ENCODE measurements at places on chromosomes 5 and 9.
A peak's percentile ranks its signal among the peaks of the same experiment; 100 is the strongest.

- DNase-seq, result peak; percentile 26
These were observed 211.5 kb downstream of the SEC61B start for GRCh38 chr9:99433555-99433954.

DNA sequence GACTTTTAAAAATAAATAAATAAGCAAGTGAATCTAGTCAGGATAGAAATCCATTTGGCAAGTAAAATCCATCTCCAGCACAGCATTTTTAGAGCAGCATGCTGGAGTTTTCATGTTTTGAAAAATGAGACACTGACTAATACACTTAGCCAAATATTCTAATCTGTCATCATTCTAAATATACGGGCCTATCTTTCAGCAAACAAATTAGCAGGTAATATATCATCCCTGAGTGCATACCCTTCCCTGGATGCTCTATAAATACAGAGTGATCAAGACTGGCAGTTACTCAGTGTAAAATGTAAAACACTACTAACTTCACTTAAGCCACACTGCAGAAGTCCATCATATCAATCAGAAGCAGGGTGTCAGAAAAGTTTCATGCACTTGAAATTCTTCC lies 58.4 kb downstream of the MLLT3 start:
- DNase-seq, result no peak

DNA sequence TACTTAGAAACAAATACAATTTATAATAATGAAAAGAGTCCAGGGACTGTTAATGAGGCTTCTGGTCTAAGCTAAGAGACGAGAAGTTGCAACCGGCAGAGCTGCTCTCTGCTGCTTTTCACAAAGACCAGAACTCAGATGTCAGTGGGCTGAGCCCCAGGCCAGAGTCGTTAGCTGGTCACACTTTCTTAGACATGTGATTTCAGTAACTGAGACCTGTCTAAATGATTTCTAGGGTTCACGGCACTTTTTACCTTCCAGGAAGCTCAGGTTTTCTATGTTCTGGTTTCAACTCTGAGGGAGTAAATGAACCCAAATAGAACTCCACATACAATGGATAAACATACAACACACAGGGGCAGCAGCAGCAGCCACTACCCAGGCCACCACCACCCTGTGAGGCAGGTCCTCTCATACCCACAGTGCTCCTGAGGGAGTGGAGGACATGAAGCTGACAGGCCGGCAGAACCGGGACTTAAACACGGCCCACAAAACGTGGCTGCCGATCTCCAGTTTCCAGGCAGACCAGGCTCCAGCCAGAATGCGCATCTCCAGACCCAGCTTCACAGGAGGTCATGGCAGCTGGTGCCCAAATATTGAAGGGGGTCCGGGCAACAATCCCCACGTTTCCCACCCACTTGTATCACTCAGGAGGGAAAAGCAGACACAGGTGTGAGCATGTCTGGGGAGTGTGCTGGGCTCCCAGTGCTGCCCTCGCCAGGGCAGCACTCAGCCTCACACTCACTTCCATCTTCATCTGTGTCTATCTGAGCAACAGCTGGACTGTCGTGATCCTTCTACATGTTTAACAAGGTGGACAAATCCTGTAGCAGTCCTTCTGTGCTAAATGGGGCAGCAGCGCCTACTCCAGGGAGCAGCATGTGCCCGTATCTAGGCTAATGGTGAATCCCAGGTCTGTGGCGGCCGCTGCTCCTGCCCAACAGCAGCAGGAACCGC lies 38.8 kb downstream of the IARS1 start:
- no peak for DNase-seq

- no peak for DNase-seq
These were observed 39.6 kb upstream of the ANKRD34B start for GRCh38 chr5:80609692-80610091.

DNA sequence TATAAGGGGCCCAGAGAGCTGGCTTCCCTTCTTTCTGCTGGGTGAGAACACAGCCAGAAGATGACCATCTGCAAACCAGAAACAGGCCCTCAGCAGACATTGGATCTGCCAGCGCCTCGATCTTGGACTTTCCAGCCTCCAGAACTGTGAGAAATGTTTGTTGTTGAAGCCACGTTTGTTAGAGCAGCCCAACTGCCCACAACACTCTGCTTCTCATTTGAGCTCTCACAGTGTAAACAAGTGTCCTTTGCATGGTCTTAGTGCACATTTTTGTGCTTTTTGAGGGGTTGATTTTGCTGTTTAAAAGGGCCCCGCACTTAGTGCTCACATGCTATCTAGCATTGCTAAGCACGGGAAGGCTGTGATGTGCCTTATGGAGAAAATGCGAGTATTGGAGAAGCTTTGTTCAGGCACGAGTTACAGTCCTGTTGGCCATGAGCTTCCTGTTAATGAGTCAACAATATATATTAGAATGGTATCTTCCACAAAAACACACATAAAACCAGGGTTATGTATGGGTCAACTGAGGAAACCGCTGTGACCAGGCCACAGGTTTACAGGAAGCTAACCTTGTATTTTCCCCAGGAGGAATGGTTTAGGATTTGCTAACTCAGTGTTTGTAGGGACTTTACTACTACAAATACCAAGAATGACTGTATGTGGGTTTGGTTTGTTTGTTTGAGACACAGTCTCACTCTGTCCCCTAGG lies 11.9 kb downstream of the CMBL start:
- no peak for DNase-seq

DNA sequence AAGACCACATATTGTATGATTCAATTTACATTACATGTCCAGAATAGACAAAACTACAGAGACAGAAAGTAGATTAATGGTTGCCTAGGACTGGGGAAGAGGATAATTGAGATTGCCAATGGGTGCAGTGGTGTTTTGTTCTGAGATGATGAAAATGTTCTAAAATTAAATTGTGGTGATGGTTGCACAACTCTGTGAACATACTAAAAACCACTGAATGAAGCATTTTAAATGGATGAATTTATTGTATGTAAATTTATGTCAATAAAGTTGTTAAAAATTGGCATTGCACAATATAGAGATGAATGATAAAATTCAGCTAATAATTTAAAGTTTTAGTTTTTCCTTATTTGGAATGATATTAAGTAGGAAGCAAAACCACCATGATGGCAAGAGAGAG lies 109.5 kb upstream of the NR4A3 start:
- no peak for DNase-seq

DNA sequence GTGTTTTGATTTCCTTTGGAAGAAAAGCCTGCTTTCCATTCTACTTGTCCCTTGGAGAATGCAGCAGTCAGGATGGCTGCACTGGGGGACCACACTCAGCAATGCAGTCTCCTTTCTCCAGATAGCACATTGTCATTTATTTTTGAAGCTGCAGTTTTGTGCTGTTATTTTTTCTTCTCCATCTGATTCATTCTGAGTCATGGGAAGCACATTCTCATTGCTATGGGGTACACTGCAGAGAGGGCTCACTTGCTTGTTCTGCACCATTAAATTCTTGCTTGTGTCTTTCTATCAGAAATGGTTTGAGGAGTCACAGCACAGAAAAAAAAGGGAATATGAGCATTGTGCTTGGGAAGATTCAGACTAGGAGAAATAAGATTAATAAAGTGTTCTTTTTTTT lies 39.7 kb upstream of the POC5 start:
- no peak for DNase-seq

- DNase-seq, result no peak
These were observed 128.1 kb upstream of the NUDT12 start for GRCh38 chr5:103690676-103691075.

DNA sequence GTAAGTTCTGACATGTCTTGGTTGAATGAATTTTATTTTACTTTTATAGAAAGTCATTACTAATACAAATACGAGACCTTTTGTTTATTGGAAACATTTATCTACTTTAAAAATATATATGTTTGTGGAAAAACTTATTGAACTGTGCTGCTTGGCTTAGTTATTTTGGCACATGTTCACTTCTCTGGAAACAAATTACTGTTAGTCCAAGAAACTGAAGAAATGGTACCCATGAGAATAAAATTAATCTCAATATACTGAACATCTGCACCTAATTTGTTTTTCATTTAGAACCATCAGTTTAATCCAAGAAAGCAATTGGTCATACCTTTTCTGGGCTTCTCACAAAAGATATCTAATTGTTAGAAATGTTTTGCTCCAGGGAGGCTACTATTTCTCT lies 32.2 kb downstream of the INVS start:
- no peak for DNase-seq

GRCh38 chr5:41432481-41433253 lies 77.7 kb downstream of the PLCXD3 start:
- no peak for DNase-seq

- peak; percentile 35 for DNase-seq
These were observed 553 bp downstream of the MAP3K1 start for GRCh38 chr5:56815658-56816545.

- no peak for DNase-seq
These were observed 10.4 kb upstream of the PPARGC1B start for GRCh38 chr5:149719666-149720065.

- DNase-seq, result no peak
These were observed 535 bp downstream of the DOLPP1 start for GRCh38 chr9:129081388-129081904.

DNA sequence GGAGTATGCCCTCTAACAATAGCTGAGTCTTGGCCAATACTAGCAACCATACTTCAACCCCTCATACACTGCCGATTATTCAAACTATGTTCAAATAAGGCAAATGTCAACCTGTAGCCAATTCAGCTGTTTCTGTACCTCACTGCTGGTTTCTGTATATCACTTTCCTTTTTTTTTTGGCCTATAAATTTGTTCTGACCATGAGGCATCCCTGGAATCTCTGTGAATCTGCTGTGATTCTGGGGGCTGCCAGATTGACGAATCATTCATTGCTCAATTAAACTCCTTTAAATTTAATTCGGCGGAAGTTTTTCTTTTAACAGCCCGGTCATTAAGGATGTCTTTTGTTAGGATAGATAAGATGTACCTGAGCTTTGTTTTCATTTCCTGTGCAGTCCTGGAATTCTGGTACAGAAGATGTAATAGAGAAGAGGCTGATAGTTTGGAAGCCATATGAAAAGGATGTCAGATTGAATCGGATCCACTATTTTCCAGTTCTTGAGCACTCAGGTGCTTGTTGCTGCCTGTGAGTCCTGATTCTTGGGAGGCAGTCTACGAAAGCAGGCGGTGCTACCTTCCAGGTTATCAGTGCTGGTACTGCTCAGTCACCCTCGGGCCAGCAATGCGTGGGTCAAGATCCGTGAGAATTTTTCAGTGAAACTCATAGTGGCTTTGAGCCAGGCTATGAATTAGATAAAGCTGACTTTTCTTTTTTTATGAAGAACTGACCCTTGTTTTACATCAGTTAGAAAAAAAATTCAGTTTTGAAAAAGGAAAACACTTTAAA lies 106.2 kb upstream of the TUT7 start:
- DNase-seq, result no peak

DNA sequence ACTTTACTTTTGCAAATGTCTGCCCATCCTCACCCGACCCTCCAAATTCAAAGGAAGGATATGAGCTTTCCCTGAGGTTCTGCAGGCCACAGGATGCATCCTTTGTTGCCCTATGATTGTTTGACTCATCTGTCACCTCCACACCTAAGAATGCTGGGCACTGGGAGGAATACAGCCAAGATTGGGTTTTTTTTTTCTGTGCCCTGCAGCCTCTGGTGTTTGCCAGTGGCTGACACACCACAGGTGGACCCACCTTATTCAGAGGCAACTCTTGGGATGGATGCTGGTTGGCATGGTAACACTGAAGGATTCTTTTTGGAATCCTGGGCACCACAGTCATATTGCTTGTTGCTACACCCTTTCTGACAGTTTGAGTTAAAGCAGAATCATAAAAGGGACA lies 29.7 kb downstream of the C9orf152 start:
- no peak for DNase-seq

GRCh38 chr5:104708027-104708426 lies 1145.4 kb upstream of the NUDT12 start:
- no peak for DNase-seq

GRCh38 chr5:1943481-1943880 lies 60.8 kb upstream of the IRX4 start:
- no peak for DNase-seq

GRCh38 chr9:98031935-98032334 lies 24.6 kb upstream of the NANS start:
- no peak for DNase-seq

- DNase-seq, result no peak
These were observed 54.7 kb downstream of the FOXD1 start for GRCh38 chr5:73393611-73394489.

DNA sequence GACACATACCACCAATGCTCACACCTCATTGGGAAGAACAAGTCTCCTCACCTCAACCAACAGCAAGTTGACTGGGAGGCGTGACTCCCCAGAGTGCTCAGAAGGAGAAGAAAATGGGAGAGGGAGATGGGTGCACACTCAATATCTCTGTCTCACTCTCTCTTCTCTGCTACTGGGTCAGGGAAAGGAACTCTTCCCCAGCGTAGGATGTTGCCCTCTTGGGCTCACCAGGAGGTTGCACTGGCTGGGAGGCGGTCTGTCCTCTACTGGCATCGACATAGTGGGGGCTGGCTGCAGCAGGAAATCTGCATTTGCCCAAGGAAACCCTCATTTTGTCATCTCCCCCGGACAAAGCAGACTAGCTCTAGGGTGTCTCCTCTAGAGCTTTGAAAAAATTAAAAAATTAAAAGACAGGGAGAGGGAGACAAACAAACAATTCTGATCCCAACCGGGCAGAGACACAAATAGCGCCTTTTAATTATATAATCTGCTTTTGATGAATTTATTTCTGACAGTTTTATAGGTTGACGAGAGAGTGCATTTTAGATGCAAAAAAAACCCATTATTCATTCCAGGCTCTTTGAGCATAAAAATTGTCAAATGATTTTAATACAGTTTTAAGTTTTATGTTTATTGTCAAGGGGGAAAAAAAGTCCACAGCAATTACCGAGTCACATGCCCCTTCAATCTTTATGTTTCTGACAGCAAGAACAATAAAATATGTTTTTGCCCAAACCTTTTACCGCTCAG lies 179.3 kb upstream of the MVB12B start:
- no peak for DNase-seq

GRCh38 chr9:135045264-135045927 lies 42.1 kb upstream of the OLFM1 start:
- DNase-seq, result no peak

DNA sequence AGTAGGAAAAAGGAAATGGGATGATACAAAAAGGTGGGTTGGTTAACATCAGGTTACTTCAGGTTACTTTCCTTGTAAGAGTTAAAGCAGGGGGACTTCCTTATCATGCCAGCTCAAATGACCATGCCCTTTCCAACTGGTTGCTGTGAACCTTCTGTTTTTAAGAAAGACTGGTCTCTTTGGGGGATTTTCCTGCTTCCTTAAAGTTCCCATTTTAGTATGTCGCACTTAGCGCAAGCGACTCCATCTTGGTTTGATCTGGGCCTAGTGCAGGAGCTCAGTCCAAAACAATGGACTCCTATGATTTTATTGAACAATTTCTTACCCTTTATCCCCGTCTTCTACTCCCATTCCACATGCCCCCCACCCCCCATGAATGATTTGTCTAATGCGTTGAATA lies 169.8 kb downstream of the INSYN2B start:
- no peak for DNase-seq

DNA sequence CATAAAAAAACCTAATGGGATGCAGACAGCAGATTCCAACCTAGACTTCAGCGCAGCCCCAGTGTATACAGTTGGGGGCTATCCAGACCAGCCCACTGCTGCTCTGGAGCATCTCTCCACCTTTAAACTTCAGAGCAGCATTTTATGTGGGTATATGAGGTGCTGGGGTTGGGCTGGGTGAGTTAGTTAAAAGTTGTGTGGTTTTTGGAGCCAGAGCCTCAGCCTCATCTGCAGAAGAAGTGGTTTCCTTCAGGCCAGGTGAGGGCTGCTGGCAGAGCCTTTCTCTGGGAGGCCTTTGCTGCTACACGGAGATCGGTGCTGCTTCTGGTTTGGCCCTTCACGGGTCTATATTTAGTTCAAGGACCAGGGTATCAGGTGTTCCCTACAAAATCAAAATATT lies 228.3 kb downstream of the PDZD2 start:
- no peak for DNase-seq

- DNase-seq, result no peak
These were observed 11.5 kb upstream of the F2RL2 start for GRCh38 chr5:76634661-76635060.

Data from activated T-helper 9 cell treated with anti-CD3 and anti-CD28 coated beads, Interleukin-2, amount 50 U/mL, for 16 hours (primary cell).